ENCODE measurements at places on chromosomes 3 and 15.

GRCh38 chr15:45391746-45392583 lies 13.6 kb upstream of the GATM start:
- no peak for DNase-seq

GRCh38 chr3:44992555-44993470 lies 16.8 kb downstream of the EXOSC7 start:
- DNase-seq: no peak

DNA sequence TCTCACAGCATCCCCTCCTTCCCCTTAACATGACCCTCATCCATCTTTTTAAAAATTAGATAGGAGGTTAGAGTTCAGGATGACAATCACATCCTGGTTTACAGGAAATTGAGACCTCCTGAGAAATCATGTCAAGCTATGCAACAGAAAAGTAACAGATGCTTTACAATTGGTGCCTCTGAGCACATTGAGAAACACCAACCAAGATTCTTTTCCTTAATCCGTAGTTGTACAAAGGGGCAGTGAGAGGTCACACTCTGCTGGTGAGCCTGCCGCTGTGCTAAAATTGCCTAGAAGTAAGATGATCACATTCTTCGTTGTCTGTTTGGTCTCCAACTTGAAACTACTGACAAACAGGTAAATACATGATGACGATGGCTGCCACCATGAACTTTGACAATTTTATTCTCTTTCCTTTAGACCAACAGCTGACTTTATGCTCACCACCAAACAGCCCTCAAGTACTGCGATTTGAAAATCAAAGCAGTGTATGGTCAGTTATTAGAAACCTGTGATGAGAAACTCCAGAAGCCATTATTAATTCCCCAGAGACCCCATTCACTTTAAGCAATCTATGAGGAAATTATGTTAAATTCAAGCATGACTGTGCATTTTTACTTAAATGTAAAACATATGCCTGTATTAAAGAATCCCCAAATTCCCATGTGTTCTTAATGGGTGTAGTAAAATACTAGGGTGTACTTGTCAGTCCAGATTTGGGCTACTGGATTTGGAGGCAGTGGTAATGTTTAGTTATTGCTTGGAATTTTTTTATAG lies 210.7 kb upstream of the UBE2E1 start:
- no peak for DNase-seq

GRCh38 chr15:26875476-26875850 lies 8.6 kb downstream of the GABRA5 start:
- DNase-seq: no peak

DNA sequence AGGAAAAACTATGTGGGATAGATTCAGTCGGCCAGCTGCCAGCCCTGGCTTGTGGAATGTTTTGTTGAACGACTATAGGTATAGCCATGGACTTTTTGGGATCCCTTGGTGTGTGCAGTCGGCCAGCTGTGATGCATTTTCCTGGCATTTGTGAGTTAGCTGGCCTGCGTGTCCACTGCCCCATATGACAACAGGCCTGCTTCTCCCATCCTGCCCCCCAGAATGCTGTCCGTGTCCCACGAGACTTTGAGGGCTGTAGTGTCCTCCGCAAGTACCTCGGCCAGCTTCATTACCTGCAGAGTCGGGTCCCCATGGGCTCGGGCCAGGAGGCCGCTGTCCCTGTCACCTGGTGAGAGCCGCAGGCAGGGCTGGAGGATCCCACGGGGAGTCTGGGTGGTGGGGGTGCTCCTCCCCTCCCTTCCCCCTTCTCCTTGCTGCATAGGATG lies 23.6 kb downstream of the PTPN23 start:
- no peak for DNase-seq

DNA sequence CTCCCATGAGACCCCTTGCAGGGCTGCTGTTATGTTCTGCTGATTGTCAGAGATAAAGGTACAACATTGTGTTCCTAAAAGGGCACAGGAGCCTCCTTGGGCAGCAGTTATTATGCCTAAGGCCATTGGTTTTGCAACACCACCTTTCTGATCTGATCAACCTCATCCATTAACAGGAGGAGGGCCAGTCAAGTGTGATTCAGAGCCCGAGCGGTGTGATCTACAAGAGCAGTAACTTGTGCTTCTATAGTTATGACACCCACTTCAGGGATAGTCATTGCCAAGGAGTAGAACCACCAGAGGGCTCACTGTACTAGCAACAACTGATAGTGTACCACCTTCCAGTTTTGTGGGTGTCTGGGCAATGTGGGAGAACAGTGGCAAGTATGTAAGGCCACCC lies 1457.9 kb upstream of the CADM2 start:
- no peak for DNase-seq

DNA sequence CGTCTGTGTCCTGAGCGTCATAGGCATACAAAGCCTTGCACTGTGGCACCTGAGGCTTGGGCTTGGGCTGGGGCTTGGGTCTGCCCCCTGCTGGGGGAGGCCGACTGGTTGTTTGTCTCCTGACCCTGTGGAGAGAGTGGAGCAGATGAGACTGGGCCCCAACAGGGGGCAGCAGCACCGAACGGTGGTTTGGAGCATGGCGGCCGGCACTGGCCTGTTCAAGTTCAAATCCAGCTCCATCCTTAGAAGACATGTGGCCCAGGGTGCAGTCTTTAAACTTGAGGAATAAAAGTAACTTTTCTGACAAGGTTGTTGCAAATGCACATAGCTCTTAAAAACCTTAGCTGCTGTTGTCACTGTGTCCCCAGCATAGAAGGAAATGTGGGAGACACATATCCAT lies 33.3 kb downstream of the CCNB2 start:
- DNase-seq: peak; percentile 34

- no peak for DNase-seq
Measured at GRCh38 chr3:102537123-102537522, 102.3 kb downstream of the ZPLD1 start.

- DNase-seq: no peak
Measured at GRCh38 chr3:115359536-115359935, 212.4 kb upstream of the ZBTB20 start.

DNA sequence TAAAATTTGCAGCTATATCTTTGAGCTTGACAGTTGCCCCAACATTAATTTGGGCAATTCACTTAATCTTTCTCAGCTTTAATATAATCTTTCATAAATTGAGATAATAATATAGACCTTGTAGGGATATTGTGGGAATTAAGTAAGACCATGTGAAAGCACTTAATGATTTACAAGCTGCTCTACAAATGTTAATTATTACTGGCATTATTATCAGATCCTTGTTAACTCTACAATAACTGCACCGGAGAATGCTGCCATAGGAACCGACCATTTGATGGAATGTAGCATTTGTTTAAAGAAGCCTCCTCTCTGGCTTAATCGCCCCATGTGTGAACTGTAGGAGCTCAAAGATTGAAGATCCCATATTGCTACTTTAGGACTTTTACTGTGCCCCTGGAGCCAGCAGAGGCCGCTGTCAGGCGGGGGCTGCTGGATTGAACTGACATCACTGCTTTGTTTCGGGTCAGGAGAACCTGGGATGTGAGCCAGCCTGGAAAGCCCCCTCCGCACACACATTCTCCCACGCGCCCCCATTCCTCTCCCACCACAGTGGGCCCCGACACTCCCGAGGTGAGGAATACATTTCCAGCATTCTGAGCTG lies 154.2 kb upstream of the TNIK start:
- no peak for DNase-seq

DNA sequence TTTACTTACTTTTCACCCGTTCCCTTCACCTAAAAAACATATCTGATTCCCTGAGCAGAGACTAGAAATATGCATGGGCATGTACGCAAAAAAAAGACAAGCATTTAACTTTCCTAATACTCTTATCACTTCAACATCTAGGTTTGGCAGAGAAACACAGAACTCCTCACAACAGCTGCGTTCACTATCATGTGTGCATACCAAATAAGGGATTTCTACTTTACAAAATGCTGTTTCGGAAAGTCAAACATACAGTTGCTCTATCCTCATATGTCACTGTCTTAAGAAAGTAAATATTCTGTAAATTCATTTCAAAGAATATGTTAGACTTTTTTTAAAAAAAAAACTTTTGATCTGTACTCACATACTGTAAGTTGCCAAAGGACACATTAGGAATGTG lies 65.1 kb upstream of the CBLB start:
- no peak for DNase-seq

All from stimulated activated CD4-positive, alpha-beta T cell treated with anti-CD3 and anti-CD28 coated beads, Interleukin-4, amount 100 ng/mL, for 48 hours (primary cell).